ENCODE measurements at places on chromosomes 5 and 9. TPM values are rescaled to one million over a fixed set of nuclear protein-coding genes. Genes with fewer than 3 reads are reported as not detected.
A peak's percentile ranks its signal among the peaks of the same experiment; 100 is the strongest.

- peak; percentile 45 for DNase-seq
Observed at GRCh38 chr5:95283022-95283615, 1.8 kb downstream of the MCTP1 start.

The STRBP gene
- 74.0 TPM for total RNA-seq

The FIBCD1 gene
- total RNA-seq = 6.2 TPM

GRCh38 chr5:96546120-96546519 is 113.1 kb upstream of the PCSK1 start:
- DNase-seq = no peak

- no peak for DNase-seq
Observed at GRCh38 chr9:73743826-73744225, 592.2 kb downstream of the ANXA1 start.

- peak; percentile 36 for DNase-seq
Observed at GRCh38 chr5:117207088-117207668, 632.6 kb upstream of the SEMA6A start.

The GADD45G gene
- total RNA-seq = 6.8 TPM

DNA sequence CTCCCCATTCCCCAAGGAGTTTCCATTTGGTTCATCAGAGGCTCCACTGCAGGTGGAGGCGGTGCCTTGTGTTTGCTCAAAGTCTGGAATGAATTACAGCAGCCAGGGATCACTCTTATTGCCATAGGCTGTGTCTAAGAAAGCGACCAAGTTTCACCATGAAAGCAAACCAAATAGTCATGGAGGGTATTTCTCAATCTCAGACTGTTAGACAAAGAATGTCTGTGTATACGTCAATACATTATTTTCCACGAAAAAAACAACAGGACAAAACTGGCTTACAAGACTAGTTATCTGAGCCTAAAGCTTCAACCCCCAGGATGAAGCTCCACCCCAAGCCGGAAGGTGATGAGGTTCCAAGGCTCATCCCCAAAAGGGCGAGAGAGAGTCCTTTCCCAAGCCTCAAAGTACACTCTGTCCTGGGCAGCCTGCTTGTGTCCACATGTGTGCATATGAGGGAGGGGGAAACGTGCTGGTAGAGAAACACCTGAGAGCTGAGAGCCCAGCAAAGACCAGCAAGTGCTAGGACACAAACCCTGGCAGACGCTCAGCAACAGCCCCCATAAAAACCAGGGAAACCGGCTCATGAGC is 4.3 kb downstream of the B4GALT1 start:
- no peak for DNase-seq

- no peak for DNase-seq
Observed at GRCh38 chr5:116454417-116454927, 120.2 kb downstream of the SEMA6A start.

GRCh38 chr5:156892223-156892622 is 42.1 kb downstream of the PPP1R2B start:
- DNase-seq = no peak

The CTSL gene
- 33.4 TPM for total RNA-seq

- DNase-seq = no peak
Observed at GRCh38 chr5:38948501-38948900, 102.7 kb downstream of the OSMR start.

DNA sequence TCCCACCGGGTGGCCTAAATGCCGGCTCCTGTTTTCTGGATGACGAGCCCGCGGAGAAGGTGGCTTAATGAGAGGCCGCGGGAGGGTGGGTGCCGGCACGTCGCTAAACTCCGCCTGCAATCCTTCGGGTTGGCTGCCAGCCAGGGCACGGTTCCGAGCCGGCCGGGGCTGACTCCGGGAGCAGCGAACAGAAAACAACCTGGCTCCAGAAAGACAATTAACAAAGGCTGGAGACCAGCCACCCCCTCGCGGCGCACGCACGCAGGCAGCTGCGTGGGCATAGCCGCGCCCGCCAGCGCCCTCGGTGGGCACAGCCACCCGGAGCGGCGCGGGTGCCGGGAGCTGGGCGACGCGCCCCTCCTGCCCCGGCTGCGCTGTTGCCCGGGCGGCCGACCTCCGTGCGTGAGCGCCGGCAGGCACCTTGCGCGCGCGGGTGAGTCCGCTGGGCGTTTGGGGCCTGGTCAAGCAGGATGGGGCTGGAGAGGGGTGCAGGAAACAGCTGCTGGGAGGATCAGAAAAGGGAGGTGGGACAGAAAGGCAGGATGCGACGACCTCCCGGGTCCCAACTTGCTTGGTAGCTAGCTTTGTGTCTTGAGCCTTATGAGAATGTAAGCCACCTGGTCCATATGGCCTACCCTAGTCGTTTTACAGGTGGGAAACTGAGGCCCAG is at the start of gene ARHGEF37:
TSS of gene ARHGEF37 (plus strand) at position 307 of the 670 bp plus-strand sequence. CDS start 16,272 bp downstream, outside the sequence.
- DNase-seq = peak; percentile 55

DNA sequence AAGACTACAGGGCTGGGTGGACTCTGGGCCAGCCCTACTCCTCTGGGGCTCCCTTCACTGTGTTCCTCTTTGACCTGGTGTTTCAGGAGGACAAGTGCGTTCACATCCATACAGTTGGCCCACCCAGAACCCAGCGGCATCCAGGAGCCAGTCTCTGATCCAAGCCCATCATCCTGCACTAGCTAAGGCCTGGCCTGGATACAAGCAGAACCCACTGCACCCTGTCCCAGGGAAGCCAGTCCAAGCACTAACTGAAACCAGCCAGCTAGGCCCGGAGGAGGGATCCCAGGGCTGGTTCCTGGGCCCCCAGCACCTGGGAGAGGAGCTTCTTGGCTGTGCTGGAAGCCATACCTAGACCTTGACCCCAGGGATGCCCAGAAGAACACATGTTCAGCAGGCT is 4.1 kb upstream of the GBGT1 start:
- no peak for DNase-seq

DNA sequence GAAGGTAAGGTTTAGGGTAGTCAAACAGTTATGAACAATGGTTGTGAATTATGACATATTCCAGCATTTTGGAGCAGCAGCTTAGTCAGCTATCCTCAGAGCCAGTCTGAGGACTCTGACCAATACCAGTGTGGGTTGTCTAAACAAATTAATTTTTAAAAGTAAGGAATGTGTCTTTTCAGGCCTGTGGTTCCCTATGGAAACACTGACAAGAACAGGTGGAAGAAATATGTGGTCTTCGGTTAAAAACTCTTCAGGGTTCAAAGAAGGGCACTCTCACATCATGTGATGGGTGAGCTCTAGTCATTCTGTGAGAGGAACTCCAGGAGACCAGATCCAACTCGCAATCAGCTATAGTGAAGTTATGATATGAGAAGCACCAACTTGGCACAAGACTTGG is 33.5 kb upstream of the ALDOB start:
- no peak for DNase-seq

- DNase-seq = no peak
Observed at GRCh38 chr5:177432839-177433657, 6.6 kb downstream of the GRK6 start.

The SELENOP gene
- 8.5 TPM for total RNA-seq

The UNC5A gene
- 5.3 TPM for total RNA-seq

The FCN2 gene
- total RNA-seq = not detected

- DNase-seq = no peak
Observed at GRCh38 chr5:61811052-61811451, 479.0 kb downstream of the ZSWIM6 start.

The LECT2 gene
- total RNA-seq = not detected

Data from H9 (cell line).